B cell (primary cell): ENCODE measurements at places on chromosomes 7 and 10. TPM values are rescaled to one million over a fixed set of nuclear protein-coding genes. Genes with fewer than 3 reads are reported as not detected.

DNA sequence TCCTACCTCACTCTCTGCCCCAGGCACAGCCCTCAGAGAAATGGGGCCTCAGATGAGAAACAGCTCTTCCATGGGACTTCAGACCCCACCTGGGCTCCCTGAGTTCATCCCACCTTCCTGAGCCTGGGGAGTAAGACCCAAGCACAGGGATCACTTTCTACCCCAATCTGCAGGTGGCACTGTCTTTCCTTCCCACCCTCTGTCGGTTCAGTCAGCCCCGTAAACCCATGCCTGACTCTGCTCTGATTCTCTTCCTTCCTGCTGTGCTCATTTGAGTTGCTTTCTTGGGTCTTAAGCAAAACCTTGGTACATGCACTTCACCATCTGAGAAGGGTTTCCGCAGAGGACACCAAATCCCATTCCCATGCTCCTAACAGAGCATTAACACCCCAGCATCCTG is 306.4 kb upstream of the CDC14C start:
- no peaks in the 10 kb centered on the region for H3K27me3 ChIP-seq
- H3K4me1 ChIP-seq, result no peaks in the 10 kb centered on the region
- H3K4me3 ChIP-seq, result no peak overlapping the region
- no peak for DNase-seq

DNA sequence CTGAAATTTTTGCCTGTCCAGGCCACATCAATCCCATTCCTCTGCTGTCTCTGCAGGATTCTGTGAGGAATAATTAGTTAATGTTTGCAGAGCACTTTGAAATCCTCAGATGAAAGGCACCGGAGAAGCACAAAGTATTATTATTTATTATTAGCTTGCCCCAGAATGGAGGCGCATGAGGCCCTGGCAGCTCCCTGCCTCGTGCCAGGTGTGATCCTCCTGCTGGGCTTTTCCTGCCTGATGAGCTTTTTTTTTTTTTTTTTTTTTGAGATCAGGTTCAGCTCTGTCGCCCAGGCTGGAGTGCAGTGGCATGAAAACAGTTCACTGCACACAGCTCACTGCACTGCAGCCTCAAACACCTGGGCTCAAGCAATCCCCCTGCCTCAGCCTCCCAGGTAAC is 65.2 kb downstream of the TCF7L2 start:
- H3K4me1 ChIP-seq, result no peaks in the 10 kb centered on the region
- no peaks in the 10 kb centered on the region for H3K36me3 ChIP-seq
- no peak for DNase-seq
- H3K27me3 ChIP-seq, result no peaks in the 10 kb centered on the region

DNA sequence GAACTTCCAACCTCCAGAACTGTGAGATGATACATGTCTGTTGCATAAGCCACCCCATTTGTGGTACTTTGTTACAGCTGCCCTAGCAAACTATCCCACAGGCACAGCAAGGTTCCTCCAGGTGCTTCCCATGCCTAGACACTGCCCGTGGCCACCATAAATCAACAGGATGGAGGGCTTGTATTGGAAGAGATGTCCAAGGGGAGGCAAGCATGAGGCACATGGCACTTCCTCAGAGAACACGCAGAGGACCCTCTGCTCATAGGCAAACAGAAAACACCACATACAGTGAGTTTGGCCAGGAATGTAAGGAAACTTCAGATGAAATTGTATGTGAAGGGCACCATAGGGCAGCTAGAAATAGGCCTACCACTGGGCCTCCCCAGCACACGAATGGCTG is 291.1 kb downstream of the GRID1 start:
- H3K27me3 ChIP-seq, result no peaks in the 10 kb centered on the region
- no peak overlapping the region for H3K27ac ChIP-seq
- H3K36me3 ChIP-seq, result no peaks in the 10 kb centered on the region
- no peak for DNase-seq
- no peaks in the 10 kb centered on the region for H3K4me1 ChIP-seq

GRCh38 chr7:121023683-121024511 is 35.4 kb downstream of the CPED1 start:
- H3K36me3 ChIP-seq, result no peaks in the 10 kb centered on the region
- no peaks in the 10 kb centered on the region for H3K27me3 ChIP-seq
- no peak for DNase-seq

DNA sequence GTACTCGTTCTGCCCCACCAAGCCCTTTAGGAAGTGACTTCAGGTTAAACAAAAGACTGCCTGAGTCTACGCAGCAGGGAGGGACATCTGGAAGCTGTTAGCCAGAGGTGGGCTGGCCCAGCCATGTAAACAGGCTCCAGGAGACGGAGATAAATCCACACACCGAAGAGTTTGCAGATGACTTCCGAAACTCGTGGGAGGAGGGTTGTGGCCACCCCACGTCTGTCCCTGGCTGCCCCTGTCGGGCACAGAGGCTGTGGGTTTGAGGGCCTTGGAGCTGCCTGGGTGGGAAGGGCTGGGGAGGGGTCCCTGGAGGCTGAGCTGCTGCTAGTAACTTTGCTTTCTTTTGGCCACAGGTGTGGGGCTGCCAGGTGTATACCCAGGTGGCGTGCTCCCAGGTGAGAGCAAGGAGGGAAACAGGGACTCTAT is 15.6 kb downstream of the ELN start:
- no peak overlapping the region for H3K4me3 ChIP-seq
- H3K27ac ChIP-seq, result no peak overlapping the region
- no peaks in the 10 kb centered on the region for H3K4me1 ChIP-seq

- H3K27me3 ChIP-seq, result no peaks in the 10 kb centered on the region
- H3K4me3 ChIP-seq, result no peak overlapping the region
- no peaks in the 10 kb centered on the region for H3K36me3 ChIP-seq
- DNase-seq, result no peak
- H3K4me1 ChIP-seq, result no peaks in the 10 kb centered on the region
Measured at GRCh38 chr7:8724080-8724718, 290.8 kb downstream of the NXPH1 start.

DNA sequence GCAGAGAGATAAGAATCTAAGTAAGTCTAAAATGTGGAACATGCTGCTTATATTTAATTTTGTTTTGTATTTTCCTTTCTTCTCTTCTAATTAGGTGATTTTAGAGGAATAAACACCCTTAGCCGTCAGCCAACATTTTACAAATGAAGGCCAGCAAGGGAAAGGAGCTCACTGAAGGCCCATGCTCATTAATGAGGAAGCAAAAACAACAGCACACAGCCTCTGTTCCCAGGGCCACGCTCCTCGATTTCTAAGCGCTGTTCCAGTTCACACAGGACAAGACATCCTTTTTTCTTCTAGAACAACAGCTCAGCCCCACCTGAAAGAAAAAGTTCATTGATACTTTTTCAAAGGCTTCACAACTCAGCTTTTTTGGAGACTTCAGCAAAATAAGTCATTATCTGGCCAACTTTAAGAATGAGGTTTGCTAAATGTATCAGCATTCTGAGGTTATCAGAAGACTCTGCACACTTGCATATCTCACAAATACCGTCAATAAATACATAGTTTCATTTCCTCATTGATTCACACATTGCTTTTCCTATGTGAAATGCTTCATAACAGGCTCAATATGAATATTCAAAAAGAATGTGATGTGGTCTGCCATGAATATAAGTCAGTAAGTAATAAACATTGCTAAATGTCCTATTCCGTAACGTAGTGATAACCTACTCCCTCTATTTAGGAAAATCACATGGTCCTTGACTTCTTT is 34.8 kb upstream of the SFMBT2 start:
- H3K4me1 ChIP-seq, result peaks cover 28% of the 10 kb centered on the region
- H3K36me3 ChIP-seq, result no peaks in the 10 kb centered on the region
- no peaks in the 10 kb centered on the region for H3K27me3 ChIP-seq
- peak; percentile 61 for DNase-seq
- H3K27ac ChIP-seq, result peak overlapping the region; percentile 21

DNA sequence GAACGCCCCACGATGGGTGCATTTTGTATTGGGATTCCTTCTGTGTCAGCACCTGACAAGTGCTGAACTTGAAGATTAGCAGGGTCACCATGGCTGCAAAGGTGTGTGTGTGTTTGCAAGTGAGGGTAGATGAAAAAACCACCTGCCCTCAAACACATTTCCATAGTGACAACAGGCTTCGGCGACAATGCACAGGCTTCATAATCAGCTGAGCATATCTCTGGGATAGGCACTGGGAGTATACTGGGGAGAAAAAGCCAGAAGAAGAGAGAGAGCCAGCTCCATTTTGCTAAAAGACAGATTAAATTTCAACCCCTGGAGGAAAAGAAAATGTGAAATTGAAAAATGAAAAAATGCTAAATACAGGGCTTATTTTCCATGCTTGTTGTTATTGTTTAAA is 656.1 kb downstream of the INHBA start:
- DNase-seq, result no peak
- no peaks in the 10 kb centered on the region for H3K36me3 ChIP-seq
- no peak overlapping the region for H3K4me3 ChIP-seq
- no peak overlapping the region for H3K27ac ChIP-seq
- H3K4me1 ChIP-seq, result no peaks in the 10 kb centered on the region

- DNase-seq, result no peak
- H3K27me3 ChIP-seq, result no peaks in the 10 kb centered on the region
- H3K36me3 ChIP-seq, result no peaks in the 10 kb centered on the region
- H3K4me1 ChIP-seq, result peaks cover 6% of the 10 kb centered on the region
- H3K4me3 ChIP-seq, result no peak overlapping the region
- H3K27ac ChIP-seq, result no peak overlapping the region
Measured at GRCh38 chr7:101999393-101999792, 182.0 kb downstream of the CUX1 start.

DNA sequence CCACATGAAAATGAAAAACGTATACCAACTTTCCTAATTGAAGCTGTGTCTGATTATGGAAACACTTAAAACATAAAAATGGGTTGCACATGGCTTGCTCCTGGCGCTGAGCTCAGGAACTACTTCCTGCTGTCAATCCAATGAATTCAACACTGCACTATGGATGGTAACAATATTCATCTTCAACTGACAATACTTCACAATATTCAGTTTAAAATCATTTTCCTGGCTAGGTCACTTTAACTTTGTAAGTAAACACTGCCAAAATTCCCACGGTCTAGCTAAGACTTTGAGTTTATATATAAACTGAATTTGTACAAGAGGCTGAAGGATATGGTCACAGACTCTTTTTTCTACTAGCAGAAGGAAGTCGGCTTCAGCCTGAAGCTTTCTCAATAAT is 556.9 kb downstream of the TNS3 start:
- H3K36me3 ChIP-seq, result no peaks in the 10 kb centered on the region
- no peaks in the 10 kb centered on the region for H3K4me1 ChIP-seq
- H3K27ac ChIP-seq, result no peak overlapping the region
- no peak for DNase-seq
- no peak overlapping the region for H3K4me3 ChIP-seq

DNA sequence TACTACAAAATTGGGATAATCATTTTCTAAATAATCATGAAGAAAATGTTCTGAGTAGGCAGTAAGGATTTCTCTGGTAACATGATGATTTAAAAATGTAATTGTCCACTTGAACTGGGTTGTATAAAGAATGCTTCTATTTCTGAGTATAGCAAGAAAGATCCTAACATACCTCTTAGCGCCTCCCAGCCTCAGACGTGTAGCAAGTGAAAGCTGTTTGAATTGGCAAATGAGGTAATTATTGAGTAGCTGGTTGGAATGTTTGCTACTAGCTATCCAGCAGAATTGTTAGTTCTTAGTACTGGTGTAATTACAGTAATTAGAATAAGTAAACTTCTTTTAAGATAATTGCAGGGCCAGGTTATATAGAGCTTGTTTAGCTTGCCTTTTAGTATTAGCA is 47.9 kb downstream of the SEPTIN7 start:
- H3K4me1 ChIP-seq, result no peaks in the 10 kb centered on the region
- H3K27me3 ChIP-seq, result no peaks in the 10 kb centered on the region
- no peak for DNase-seq
- H3K4me3 ChIP-seq, result no peak overlapping the region

GRCh38 chr7:17952387-17952786 is 12.1 kb upstream of the SNX13 start:
- H3K36me3 ChIP-seq, result no peaks in the 10 kb centered on the region
- peak; percentile 34 for DNase-seq
- no peak overlapping the region for H3K27ac ChIP-seq
- no peaks in the 10 kb centered on the region for H3K4me1 ChIP-seq
- no peak overlapping the region for H3K4me3 ChIP-seq

The OR2A12 gene
- total RNA-seq, result not detected in 2 replicates

The PIK3CG gene
- total RNA-seq, result 44.8 and 46.9 TPM in 2 replicates

The COBL gene
- not detected in 2 replicates for total RNA-seq

The KLF14 gene
- 0.19 and 0.27 TPM in 2 replicates for total RNA-seq

The CNNM1 gene
- total RNA-seq, result not detected in 2 replicates

The CYP3A4 gene
- not detected in 2 replicates for total RNA-seq

The PBLD gene
- 3.0 and 4.7 TPM in 2 replicates for total RNA-seq

The PDE6C gene
- not detected in 2 replicates for total RNA-seq
